ENCODE measurements at places on chromosomes 6 and 20.

GRCh38 chr20:16760431-16761304, 12.5 kb downstream of the OTOR start:
- no peak for DNase-seq

GRCh38 chr6:12718015-12718414, 1.4 kb downstream of the PHACTR1 start:
- no peak for DNase-seq

DNA sequence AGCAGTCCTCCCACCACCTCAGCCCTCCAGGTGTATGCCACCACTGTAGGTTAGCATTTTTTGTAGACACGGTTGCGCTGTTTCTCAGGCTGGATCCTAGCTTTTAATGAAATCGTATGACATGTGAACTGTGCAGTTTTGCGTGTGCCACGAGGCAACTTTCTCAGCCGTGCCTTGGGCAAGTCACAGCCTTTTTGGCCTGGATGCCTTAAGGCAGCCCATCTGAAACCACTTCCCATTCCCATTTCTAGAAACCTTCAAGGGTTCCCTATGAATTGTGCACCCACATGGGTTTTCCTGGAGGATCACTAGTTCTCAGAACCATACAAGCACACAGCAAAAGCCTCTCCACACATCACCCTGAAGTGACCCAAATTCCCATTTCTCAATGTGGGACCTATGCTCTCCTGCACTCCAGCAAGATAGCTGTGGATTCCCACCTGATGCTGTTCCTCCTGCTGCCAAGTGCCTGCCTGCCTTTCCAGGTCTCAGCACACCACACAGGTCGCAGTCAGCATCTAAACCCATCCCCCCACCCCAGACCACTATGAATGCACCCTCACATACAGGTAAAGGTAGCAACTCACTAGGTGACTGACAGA, 28.9 kb downstream of the SNX5 start:
- DNase-seq: no peak

DNA sequence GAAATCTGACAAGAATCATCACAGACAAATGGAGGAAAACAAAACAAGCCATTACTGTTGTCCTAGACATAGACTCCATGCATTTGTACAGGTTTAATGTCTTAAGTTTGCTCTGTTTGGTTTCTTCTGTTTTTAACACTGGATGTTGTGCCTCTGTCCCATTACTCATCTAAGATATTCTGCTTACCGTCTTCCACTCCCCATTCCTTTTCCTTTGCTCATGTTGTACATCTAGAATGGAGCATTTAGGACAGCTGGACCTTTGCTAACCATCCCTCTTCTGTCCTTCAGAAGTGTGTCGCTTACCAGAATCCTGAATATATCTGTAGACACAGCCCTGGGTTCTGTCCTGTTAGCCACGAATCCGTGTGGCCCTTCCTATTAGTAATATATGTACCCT, 35.2 kb downstream of the RAB22A start:
- no peak for DNase-seq

DNA sequence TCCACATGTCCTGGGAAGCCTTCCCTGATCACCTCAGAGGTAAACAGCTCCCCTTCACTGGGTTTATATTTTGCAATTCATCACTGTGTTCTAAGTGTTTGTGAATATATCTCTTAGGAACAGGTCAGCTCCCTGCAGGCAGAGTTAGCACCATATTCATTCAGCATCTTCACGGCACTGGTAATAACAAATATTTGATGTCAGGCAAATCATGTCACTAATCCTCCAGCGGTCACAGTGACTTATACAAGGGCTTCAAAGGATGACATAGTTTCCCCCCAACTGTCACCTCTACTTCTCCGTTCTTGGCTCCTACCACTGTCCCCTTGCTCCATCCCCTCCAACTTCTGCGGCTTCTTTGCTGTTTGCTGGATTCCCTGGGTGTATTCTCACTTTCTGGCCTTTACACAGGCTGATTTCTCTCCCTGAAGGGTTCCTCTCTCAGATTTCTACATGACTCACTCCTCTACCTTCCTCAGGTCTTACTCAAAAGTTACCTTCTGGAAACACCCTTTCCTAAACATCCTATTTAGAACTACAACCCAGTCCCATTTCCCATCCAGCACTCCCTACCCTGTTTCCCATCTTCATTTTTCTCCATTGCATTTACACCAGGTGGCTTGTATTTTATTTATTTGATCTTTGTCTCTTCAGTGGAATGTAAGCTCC, 66.6 kb downstream of the NHLRC1 start:
- no peak for DNase-seq
